ENCODE measurements at places on chromosomes 3 and 15.

DNA sequence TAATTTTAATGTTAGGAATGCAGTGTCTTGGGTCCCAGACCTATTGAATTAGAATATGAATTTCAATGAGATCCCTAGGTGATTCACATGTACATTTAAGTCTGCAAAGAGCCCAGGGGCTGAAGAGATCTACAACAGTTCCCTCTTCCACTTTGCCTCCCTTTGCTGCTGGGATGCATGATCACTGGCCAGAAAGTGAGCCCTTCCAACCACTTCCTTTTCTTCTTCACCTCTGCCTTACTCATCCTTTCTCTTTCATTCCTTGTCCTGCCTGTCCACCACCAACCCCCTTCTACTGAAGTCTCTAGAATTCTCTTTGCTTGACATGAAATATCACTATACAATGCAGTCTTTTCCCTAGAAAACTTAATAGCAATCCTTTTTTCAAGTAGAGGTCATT is 222.4 kb upstream of the LRIG1 start:
- peak; percentile 26 for DNase-seq

GRCh38 chr3:53665608-53666425 is 171.4 kb downstream of the CACNA1D start:
- DNase-seq: no peak

DNA sequence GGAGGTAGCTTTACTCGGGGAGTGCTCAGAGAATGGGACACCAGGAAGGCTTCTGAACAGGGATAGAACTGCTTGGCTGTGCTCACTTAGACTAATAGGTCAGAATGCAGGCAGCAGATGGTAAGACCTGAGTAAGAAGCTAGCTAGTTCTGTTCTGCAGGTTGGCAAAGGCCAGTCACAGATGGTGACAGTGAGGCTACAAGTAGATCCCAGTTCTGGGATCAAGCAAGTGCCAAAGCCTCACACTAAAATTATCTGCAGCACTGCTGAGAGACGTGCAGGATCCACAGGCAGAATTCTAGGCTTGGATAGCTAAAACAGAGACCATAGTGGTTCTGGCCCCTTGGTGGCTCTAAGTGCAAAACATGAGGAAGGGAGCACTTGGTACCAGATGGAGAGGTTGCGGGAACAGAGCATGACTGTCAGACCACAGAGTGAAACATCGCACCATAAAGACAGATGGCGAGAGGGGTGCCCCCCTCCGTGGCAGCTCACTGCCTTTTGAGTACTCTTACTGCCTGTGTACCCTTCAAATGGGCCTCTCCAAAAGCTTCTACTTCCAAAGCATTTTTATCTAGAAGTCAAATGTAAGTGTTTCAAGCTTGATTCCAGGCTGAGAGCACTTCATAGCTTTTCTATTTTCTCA is 3.6 kb upstream of the GLCE start:
- no peak for DNase-seq

DNA sequence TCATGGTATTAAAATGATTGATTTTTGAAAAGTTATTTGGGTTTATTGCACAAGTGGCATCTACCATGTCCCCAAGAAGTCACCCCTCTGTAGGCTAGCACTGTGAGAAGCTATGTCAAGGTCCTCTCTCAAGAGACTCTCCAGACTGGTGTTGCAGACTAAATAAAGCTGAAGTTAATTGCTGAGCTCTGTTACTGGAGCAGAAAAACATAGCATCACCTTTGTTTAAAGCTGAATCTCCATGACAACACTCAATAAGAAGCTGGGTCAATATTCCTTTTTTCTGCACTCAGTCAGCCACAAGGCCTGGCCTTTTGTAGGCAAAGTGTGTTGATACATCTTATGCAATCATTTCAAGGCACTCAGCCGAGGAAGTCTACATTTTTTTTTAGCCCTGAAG is 806.6 kb upstream of the LMCD1 start:
- DNase-seq: no peak

DNA sequence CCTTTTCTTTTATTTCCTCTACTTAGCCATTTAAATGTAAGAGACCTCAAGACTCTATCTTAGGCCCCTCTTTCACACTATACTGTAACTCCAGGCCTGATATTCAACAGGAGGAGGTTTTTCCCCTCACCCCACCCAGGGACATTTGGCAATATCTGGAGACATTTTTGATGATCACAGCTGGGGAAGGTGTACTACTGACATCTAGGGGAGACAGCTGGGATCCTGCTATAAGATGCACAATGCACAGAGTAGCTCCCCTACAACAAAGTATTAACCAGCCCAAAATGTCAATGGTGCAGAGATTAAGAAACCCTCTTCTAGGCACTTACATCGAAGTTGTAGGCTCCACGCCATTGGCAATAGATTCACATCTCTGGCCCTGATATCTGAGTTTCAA is 517.5 kb upstream of the UBE2E2 start:
- DNase-seq: peak; percentile 18

- no peak for DNase-seq
Observed at GRCh38 chr3:114884213-114884923, 262.7 kb downstream of the ZBTB20 start.

- DNase-seq: no peak
Observed at GRCh38 chr15:73886717-73887345, 13.5 kb downstream of the TBC1D21 start.

DNA sequence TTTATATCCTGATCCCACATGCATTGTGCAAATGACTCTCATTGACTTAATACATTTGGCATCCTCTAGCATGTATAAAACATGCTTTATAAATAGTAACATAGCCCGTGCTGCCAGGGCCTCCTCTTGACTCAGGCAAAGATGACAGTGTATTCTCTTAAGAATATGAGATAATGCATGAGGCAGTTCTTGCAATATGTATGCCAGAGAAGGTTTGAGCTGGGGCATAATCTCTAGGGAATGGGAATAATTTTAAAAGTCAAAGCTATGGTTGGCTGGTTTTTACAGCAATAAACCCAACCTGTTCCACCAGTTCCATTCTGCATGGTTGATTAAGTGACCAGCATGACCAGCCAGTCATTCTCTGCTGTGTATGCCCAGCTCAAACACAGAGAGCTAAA is 179.0 kb upstream of the PFN2 start:
- DNase-seq: peak; percentile 94

- no peak for DNase-seq
Observed at GRCh38 chr15:100248236-100248635, 93.5 kb downstream of the ADAMTS17 start.

GRCh38 chr3:135762188-135762856 is 203.2 kb upstream of the PPP2R3A start:
- DNase-seq: no peak

- DNase-seq: peak; percentile 71
Observed at GRCh38 chr3:64353226-64353625, 128.0 kb upstream of the PRICKLE2 start.

GRCh38 chr15:75727851-75728715 is 15.4 kb upstream of the CSPG4 start:
- DNase-seq: no peak

DNA sequence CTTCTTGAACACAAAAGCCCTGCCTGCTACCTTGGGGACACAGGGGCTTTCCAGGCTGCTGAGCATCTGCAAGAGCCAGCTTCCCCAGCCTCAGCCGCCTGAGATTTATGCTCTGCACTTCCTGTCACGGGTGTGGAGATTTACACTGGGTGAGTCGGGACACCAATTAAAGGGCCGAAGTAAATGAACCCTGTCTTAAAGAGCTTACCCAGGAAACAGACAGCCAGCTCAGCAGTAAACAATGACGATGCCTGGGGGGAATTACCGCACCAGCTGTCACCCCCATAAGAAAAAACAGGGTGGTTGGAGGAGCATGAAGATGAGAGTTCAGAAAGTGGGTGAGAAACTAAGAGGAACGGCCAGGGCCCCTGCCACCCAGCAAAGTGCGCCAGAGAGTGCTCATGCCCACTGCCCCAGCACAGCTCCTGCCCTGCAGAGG is 37.5 kb upstream of the IQSEC1 start:
- DNase-seq: no peak

DNA sequence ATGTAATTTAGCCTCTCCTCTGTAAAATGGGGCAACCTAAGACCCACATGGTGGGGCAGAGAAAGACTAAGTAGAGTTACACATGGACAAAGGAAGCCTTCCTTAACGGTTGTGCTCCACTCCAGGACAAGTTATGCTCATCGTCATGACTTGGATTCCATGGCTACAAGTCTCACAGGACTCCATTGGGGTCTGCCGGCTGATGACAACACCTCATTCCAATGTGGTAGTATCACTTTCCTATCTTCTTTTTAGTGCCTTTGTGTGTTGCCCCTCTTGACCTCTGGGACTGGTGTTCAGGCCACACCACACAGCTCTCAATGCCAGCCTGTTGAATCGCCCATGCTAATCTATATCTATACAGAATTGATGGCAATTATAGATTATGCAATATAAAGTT is 181.3 kb upstream of the WNT5A start:
- no peak for DNase-seq

GRCh38 chr3:122875547-122876127 is 80.8 kb downstream of the SLC49A4 start:
- no peak for DNase-seq

GRCh38 chr15:86773736-86774135 is 694.1 kb downstream of the AGBL1 start:
- DNase-seq: no peak

DNA sequence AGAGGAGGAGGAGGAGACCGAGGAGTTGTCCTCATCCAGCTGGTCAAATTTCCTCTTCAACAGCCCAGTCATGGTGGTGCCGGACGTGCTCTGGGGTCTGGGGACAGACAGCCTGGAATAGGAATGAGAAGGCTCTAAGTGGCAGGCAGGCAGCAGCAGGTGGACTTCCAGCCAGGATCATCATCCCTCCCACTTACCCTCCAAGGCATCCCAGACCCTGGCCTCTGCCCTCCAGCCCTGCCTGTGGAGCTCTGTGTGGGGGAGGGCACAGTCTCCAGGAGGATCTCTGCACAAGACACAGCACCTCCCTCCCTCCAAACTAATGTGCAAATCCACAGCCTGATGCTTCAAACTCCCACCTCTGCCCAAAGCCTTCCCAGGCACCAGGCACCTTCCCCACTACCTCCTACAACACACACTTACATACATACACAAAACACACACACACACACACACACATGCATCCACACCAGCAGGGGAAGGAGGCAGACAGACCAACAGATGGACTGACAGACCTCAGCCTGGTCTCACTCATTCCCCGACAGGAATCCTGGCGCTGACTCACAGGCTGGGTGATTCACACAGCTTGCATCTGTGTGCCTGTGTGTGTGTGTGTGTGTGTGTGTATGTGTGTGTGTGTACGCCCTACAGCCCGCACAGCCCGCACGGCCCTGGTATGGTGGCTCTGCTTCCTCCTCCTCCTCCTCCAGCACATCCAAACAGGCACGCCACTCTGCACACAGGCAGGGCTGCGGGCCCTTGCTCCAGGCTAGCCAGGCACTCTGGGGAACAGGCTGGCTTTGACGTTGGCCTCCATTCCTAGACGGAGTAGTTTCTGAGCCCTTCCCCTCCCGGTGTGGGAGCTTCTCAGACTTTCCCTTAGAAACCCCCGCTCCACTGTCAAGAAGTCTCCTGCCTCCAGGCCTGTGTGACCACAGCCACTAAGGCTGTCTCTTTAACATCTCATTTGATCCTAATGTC is 6.5 kb downstream of the CSRNP1 start:
- peak; percentile 97 for DNase-seq

DNA sequence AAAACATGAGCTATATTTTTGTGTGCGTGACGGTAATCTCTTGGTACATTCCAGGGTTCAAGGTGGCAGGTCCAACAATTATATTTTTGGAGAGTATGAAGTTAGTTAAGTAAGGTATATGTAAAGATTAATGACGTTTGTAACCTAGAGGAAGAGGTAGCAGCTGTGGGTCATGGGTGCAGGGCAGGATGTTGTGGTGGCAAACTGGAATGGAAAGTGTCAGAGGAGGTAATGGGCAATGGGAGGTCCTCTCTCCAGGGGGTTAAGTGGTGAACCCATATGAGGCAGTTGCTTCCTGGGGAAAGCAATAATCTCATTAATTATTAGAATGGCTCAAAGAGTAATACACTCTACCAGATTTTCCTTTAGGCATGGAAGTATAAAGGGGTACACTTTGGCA is 1.0 kb upstream of the CD200R1L start:
- no peak for DNase-seq

GRCh38 chr3:55000546-55000945 is 72.7 kb upstream of the LRTM1 start:
- DNase-seq: peak; percentile 97

DNA sequence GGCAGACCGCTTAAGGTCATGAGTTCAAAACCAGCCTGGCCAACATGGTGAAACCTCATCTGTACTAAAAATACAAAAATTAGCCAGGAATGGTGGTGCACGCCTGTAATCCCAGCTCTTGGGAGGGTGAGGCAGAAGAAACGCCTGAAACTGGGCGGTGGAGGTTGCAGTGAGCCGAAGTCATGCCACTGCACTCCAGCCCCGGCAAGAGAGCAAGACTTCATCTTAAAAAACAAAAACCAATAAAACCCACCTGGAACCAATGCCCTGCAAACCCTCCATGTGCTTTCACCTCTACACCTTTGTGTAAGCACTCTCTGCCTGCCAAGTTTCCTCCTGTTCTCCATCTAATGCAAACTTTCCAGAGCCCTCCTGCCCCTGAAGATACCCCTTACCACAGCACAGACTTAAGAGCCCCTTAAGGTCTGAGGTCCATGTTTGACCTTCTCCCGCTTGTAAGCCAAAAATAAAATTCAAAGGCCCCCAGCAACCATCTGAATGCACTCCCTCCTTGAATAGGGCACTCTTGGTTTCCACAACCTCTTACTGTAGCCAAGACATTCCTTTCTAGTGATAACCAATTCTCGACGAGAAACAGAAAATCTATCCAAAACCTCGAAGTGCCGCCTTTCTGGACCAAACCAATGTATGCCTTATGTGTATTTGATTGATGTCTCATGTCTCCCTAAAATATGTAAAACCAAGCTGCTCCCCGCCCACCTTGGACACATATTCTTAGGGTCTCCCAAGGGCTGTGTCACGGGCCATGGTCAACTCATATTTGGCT is 3.0 kb downstream of the RPL32 start:
- DNase-seq: no peak

DNA sequence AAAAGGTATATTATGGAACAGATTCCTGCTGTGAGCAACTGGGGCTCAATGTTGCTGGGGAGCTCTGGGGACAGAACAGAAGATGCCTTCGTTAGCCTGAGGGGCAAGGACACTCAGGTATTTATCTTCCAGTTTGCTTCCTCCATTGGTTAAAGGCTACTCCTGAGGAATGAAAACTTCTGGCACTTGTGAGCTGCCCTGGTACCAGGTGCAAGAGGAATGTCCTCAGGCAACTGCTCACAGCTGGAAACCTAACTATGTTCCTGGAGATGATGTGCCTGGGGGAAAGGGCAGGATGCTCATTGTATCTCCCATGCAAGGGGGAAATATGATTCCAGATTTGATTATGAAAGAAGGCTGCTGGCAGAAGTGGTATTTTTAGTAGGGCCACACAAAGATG is 54.0 kb upstream of the BBX start:
- DNase-seq: no peak

GRCh38 chr3:28912120-28912885 is 368.6 kb upstream of the RBMS3 start:
- DNase-seq: peak; percentile 67

GRCh38 chr3:52705438-52705687 is 228 bp downstream of the GLT8D1 start:
- no peak for DNase-seq
